ENCODE measurements at places on chromosomes 2 and 18. TPM values are rescaled to one million over a fixed set of nuclear protein-coding genes. Genes with fewer than 3 reads are reported as not detected.

GRCh38 chr2:50215736-50216135 lies 816.2 kb downstream of the NRXN1 start:
- DNase-seq = no peak

Gene HAAO
- 60.7 TPM for total RNA-seq

GRCh38 chr2:117199511-117199910 lies 615.0 kb upstream of the DDX18 start:
- DNase-seq = no peak

DNA sequence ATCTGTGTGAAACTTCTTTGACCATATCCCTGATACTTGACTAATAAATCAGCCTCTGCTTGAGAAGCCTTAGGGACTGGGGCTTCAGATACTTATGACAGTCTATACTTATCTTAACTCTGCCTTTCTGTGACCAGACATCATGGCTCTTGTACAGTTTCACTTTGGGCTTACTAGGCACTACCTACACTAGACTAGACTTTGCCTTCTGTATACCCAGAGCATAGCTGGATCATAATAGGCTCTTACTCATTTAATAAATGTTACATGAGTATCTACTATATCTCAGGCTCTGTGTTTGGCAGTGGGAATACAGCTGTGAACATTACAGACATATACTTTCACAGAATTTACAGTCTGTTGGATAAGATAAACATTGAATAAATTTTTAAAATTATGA lies 9.0 kb downstream of the UGP2 start:
- DNase-seq = no peak

Gene ABCB11
- 39.1 TPM for total RNA-seq

GRCh38 chr18:24659827-24660720 lies 199.6 kb downstream of the HRH4 start:
- no peak for DNase-seq

Gene REG1B
- not detected for total RNA-seq

GRCh38 chr2:188517549-188518215 lies 226.0 kb downstream of the GULP1 start:
- DNase-seq = no peak

Gene PSTPIP2
- total RNA-seq = 8.9 TPM

DNA sequence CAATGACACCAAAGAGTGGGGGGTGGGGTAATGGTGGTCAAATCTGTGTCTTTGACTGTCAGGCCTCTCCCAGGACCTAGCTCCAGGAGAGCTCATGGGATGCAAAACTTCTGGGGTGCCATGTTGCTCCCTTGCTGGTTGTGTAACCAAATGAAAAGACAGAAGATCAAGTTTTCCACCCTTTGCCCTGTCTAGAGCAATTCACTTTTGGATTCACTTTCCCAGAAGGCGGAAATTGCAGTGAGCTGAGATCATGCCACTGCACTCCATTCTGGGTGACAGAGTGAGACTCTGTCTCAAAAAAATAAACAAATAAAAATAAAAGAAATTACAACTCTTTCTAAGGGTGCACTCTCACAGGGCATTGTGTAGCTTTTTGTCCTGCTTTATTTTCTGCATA lies 34.9 kb upstream of the PLA2R1 start:
- no peak for DNase-seq

- no peak for DNase-seq
Measured at GRCh38 chr2:225379856-225380255, 19.7 kb upstream of the NYAP2 start.

- peak; percentile 64 for DNase-seq
Measured at GRCh38 chr2:289362-290089, 1.6 kb upstream of the ALKAL2 start.

DNA sequence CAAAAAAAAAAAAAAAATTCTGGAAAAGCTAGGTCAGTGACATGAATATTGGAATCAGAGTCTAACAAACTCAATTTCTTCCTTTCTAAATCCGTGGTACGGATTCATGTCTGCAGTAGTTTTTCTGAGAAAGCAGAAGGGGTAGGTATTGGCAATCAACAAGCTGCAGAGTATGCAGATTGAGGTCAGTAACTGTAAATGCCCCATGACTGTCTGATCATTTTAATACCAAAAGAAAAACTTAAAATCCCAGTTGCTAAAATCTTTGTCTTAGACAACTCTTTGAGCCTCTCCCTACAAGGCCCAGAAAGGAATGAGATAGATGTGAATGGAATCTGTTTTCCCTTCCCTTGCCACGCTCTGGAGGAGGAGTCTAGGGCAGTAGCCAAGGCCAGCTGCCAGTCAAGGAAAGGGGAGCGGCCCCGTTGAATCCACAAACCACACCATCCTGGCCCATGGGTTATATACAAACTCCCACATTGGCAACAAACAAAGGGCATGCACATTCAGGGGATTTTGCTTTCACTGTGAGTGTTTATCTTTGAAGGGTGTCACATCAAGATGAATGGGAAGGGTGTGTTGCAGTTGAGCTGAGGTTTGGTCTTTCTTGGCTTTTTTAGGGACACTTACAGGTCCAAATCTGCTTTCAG lies 6.1 kb upstream of the CASP8 start:
- no peak for DNase-seq

DNA sequence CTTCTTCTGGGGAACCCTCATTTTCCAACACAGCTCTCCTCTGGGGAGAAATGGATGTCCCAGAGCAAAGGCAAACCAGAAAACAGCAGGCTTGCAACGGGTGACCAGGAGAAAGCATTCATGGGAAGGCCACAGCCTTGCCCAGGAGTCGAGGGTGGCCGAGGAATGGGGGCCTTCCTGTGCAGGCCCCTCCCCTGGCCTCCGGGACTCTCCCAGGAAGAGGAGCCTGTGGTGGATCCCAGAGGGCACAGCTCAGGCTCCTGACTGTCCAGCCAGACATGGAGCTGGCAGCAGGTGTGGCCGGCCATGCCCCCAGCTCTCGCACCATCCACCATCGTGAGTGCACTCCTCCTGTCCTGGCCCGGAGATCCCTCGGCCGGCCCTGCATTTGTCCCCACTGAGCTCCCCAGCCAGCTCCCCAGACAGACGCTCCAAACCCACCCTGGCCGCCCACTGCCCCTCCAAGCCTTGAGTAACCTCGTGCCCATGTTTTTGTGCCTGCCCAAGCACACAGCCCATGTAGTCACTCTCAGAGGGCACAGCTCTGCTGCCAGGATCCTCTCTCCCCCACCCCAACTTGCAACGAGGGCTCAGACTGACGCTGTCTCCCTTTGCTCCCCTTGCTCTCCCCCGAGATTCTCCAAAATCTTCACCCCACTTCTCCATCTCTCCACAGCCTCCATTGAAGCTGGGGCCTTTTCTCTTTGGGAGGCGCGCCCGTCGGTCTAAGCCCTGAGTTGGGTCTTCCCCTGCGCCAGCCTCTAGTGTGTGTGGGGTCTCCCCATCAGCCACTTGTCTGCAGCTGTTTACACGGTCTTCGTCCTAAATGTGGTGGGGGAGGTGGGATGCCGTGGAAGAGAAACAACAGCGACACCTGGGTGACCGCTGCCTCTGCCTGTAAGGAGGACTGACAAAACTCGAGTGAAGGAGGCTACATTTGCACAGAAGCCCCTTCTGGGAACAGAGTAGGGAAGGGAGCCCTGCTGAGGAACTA lies 9.8 kb downstream of the PRLH start:
- peak; percentile 18 for DNase-seq

Gene MTCL1
- total RNA-seq = 3.8 TPM

Gene MAP3K19
- total RNA-seq = not detected
